Fibroblast of skin of left quadriceps (primary cell): ENCODE measurements at places on chromosomes 3 and 15.
A peak's percentile ranks its signal among the peaks of the same experiment; 100 is the strongest.

DNA sequence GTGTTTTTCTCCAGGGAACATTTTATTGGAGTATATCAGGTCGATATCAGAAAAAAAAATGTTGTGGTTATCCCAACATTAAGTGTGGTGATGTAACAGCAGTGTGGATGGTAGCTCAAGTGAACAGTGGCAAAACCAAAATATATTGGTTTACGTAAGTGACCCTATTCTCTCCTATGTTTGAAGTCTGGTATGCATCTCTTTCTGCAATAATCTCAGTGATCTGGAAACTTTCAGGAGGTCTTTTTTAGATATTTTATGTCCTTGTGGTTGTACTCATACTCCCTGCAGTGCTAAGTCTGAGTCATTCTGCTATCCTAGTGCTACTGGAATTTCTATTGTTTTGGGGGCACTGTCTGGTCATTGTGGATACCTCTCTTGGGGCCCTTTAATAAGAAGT is 137.9 kb downstream of the SNRPN start:
- peak; percentile 0 for DNase-seq

GRCh38 chr15:73582851-73583379 is 50.3 kb downstream of the NPTN start:
- no peak for DNase-seq

DNA sequence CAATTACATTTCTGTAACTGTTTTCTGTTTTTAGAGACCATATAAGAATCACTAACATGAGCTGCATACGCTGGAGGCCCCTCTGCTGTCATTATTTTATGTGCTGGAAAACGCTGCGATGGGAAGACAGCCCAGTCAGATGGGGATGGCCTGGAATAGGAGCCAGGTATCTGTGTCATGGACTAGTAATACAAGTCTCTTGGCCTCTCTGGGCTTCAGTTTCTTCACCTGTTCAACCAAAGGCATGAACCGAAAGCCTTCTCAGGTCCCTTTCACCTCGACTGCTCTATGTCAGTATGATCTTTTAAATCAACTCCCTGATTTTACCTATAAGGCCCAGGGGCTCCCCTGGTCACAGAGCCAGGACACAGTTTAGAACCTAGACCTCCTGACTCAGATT is 14.6 kb upstream of the RFTN1 start:
- no peak for DNase-seq

- DNase-seq, result no peak
Observed at GRCh38 chr3:33877187-33877586, 78.8 kb downstream of the PDCD6IP start.

DNA sequence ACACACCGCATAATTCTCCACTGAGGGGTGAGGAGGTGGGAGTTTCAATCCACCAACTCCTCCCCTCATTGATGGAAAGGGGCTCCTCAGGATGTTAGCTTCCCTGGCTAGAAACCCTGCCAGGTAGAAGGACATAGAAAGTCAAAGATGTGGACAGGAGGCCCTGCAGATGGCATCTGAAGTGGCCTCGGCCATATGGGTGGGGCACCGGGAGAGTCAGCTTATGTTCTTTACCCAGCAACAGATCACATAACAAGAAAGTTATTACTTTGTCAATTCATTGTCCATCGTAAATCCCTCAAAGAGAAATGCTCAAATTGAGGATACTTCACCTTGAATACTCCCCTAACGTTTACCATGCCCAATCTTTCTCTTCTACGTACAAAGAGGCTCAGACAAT is 97.3 kb upstream of the ARHGEF3 start:
- DNase-seq, result no peak

DNA sequence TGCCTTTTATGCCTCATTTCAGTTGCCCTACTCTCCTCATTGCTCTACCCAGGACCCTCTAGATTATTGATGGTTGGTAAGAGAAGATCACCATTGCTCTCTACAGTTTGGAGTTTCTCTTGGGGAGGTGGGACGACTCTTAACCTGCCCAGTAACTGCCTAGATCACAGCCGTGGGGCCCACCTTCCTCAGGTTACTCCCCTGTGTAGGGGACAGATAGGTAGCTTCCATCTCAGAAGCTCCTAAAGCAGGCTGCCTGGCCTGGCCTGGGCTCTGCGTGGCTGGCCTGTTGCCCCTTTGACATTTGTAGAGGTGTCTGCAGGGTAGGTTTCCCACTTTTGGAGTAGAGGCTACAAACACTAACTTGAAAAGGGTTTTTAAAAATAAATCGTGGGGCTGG is 42.7 kb downstream of the TRIM71 start:
- DNase-seq, result no peak

DNA sequence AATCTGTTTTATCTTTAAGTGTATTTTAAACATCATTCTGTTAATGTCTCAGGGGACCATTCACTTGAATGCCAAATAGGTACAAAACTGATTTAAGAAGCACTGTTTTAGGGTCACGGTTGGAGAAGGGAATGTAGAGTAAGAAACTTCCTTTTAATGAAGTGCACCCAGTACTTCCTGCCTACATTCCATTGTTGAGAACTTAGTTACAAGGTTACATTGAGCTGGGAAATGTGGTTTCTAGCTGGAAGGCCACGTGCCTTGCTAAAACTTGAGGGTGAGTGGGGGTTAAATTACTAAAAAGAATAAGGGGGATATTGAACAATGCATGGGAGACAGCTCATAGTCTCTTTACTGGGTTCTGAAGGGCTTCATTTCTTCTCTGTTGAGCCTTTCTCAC is 78.3 kb upstream of the TBC1D5 start:
- no peak for DNase-seq

DNA sequence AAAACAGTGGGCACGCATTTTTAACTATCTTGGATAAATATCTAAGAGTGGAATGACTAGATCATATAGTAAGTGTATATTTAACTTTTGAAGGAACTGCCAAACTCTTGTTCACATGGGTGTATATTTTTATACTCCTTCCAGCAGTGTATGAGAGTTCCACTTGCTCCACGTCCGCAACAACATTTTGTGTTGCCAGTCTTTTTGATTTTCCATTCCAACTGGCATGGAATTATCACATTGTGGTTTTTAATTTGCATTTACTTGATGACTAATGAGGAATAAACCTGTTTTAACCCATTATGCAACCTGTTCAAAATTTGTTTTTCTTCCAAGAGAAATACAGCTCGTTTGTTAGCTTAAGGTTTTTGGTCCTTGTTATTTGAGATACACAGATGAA is 51.6 kb downstream of the ZNF621 start:
- no peak for DNase-seq

DNA sequence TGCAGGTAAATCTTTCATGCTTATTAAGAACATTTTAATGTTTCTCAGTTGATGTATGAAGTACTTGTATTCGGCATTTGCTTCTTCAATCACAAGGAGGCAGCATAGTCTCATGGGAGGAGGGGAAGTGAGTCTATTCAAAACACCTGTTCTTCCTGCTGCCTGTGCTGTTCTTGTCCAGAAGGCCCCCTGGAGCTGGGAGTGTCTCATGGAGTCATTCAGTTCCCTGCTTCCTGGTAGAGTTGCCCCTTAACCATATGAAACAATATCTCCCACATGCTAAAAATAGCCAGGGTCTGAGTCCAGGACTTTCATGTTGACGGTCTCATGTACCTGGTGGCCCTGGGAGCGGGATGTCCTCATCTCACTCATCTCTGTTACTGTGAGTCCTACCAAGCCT is 15.5 kb upstream of the PPP1R2 start:
- DNase-seq, result no peak

GRCh38 chr3:45009868-45010267 is 16.2 kb upstream of the CLEC3B start:
- DNase-seq, result no peak

DNA sequence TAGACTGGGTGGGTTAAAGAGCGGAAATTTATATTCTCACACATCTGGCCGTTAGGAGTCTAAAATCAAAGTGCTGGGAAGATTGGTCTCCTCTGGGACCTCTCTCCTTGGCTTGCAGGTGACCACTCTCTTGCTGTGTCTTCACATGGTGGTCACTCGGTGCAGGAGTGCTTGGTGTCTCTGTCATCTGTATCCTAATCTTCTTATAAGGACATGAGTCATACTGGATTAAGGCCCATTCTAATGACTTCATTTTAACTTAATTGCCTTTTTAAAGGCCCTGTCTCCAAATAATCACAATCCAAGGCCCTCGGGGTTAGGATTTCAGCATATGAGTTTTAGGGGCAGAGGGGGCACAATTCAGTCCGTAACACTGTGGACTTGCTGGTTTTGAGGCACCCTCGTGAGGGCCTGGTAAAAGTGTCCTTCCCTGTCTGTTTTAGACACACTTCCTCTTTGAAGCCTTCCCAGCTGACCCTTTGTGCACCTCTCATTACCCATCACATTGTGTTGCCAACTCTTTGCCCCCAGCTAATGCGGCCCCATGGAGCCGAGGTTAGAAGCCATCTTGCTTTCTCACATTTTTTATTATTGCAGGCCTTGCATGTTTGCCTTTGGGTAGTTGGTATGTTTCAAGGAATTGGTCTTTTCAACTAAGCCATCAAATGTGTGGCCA is 3.2 kb downstream of the XYLB start:
- DNase-seq, result no peak

DNA sequence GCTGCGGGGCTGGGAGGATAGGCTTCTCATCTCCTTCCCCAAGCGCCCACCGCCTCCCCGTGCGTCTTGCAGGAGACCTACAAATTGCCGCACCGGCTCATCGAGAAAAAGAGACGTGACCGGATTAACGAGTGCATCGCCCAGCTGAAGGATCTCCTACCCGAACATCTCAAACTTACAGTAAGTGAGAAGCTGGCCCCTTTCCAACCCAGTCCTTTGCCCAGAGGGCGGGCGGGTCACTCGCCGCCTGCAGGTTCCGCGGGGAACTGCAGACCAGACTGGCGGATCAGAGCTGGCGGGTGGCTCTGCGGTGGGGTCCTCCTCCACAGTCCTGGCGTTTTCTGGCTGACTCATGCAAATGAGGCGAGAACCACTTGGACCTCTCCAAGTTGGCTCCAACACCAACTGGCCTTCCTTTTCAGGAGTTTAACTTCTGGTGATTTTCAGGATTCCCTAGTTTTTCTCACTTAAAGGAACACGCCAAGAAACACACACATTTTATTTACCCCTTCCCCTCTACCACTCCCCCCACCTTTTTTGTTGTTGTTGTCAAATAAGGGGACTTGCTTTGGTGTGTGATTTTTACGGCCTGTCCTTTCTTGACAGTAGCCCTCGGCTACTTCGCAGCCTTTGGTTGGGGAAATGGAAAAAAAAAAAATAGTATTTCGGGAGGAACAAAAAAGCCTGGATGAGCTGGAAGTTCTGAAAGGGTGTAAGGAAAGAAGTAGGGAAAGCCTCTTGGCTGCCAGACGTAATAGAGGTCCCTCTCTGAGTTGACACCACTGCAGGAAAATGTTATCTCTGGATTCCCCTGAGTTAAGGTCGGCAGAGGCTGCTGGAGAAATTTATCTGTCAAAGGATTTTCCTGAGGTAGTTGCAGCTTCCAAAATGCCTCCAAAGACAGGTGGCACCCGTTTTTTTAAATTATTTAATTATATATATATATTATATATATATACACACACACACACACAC is 1.3 kb downstream of the BHLHE40 start:
- DNase-seq, result peak; percentile 74

DNA sequence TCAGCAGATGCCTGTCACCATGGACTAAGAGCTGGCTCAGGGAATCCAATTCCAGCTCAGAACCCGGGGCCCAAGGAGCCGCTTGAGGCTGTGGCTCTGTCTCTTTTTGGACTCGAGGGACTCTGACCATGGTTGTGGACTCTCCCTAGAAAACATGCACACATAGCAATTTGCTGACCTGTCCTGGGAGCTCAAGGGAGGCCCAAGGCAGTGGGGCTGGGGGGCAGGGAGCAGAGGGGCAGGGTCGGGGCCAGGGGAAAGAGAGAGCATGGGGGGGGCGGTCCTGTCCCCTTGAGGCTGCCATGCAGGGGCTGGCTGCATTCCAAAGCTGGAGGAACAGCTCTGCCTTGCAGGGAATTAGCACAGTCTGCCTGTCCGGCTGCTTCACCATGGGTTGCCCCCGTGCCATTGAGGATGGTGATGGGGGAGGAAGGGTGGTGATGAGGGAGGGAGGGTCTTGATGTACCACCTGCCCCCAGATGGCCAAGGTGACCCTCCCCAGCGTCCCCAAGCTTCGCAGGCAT is 190.1 kb downstream of the GOLGA6L6 start:
- DNase-seq, result no peak

DNA sequence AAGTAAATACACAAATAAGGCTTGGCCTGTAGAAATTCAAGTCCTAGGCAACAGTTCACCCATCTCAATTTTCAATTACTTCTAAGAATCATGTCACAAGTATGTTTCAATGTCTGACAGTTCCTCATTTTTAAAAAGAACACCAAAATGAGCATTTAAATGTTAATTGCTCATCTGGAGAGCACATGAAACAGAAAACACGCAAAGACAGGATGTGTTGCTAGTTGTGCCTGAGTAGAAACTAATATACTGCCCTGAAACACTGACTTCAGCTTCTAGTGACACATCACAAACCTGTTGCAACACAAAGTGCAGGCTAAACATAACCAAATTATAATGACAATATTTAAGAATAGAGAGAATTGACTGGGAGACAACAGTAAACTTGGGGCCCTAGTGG is 167.3 kb upstream of the THBS1 start:
- no peak for DNase-seq

- no peak for DNase-seq
Observed at GRCh38 chr3:126414961-126415660, 20.4 kb downstream of the CFAP100 start.
